ENCODE measurements at places on chromosomes 11 and 22.

GRCh38 chr11:114049050-114049449, 10.5 kb upstream of the ZBTB16 start:
- no peak for DNase-seq

DNA sequence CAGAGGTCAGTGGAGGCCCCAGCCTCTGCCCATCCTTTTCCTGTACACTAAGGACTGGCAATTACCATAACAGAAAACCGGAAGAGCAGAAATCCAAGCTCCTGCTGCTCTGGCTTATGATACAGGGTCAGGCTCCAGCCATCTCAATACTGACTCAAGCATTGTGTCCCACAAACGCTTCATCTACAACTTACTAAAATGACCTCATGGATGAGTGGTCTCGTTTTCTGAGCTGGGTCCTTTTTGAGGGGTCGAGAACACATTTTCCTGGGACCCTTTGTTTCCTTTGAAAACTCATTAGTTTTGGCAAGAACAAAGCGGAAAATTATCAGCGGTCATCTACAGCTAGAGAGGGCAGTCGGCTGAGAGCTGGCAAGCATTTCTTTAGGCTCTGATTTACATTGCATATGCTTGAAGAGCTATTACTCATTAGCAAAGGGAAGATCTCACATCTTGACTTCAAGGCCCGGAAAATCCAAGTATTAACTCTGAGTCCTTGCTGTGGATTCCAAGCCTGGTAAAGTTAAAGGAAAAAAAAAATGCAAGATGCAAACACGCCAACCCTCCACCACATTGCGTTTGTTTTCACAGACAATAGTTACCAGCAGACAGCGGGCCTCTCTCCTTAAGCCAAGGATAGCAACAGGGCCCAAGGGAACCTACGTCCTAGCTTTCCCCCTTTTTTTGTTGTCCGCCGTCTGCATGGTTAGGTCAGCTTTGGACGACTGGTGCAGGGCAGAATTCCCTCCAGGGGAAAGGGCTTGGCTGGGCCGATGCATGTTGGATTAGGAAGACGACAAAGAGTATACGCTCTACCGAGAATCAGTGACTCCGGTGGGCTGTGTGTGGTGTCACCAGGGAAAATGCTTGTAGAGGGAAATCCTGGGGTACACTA, 1.8 kb downstream of the TESMIN start:
- peak; percentile 36 for DNase-seq

GRCh38 chr11:94757037-94757735, 11.0 kb upstream of the AMOTL1 start:
- DNase-seq = no peak

GRCh38 chr11:44229624-44230023, 80.3 kb downstream of the ALX4 start:
- no peak for DNase-seq
